Left kidney (tissue), 8 donors: ENCODE measurements at places on chromosomes 7 and 10. TPM values are rescaled to one million over a fixed set of nuclear protein-coding genes. Genes with fewer than 3 reads are reported as not detected.

Gene SMC3
- 109 TPM for polyA plus RNA-seq

Gene ZNF248
- polyA plus RNA-seq = 47.3 TPM

Gene JCAD
- 29.7 TPM for polyA plus RNA-seq

Gene WNT8B
- 0.85 TPM for polyA plus RNA-seq

Gene PIK3CG
- 2.7 TPM for polyA plus RNA-seq

Gene H2BK1
- not detected for polyA plus RNA-seq

Gene DGKI
- 1.6 TPM for polyA plus RNA-seq

Gene RHOBTB1
- polyA plus RNA-seq = 99.3 TPM

Gene TMEM168
- polyA plus RNA-seq = 62.4 TPM

Gene CNPY1
- polyA plus RNA-seq = not detected

Gene POLL
- polyA plus RNA-seq = 39.9 TPM

Gene GPR15LG
- 0.52 TPM for polyA plus RNA-seq

Gene ODAD2
- 1.5 TPM for polyA plus RNA-seq

Gene PTF1A
- polyA plus RNA-seq = not detected

Gene DOCK1
- 70.0 TPM for polyA plus RNA-seq

Gene ENTPD1
- polyA plus RNA-seq = 23.1 TPM

Gene FAM25C
- polyA plus RNA-seq = not detected

Gene CYP3A7
- 1.2 TPM for polyA plus RNA-seq

Gene ZNF503
- polyA plus RNA-seq = 45.2 TPM

Gene NUDT5
- polyA plus RNA-seq = 93.3 TPM

Gene SRRM3
- polyA plus RNA-seq = 2.1 TPM

Gene GPER1
- polyA plus RNA-seq = 5.5 TPM

Gene ZNF398
- polyA plus RNA-seq = 15.6 TPM

Gene TFR2
- 0.93 TPM for polyA plus RNA-seq

Gene MAGI2
- polyA plus RNA-seq = 37.2 TPM

Gene PSD
- polyA plus RNA-seq = 9.3 TPM

Gene UNCX
- polyA plus RNA-seq = 8.5 TPM

Gene NUB1
- polyA plus RNA-seq = 100.0 TPM

Gene BMPER
- 22.7 TPM for polyA plus RNA-seq

Gene DNAH11
- polyA plus RNA-seq = 3.3 TPM

Gene HOXA3
- polyA plus RNA-seq = 47.9 TPM

Gene KLF14
- 0.76 TPM for polyA plus RNA-seq

Gene MKRN1
- polyA plus RNA-seq = 128 TPM

Gene PDE1C
- polyA plus RNA-seq = 4.6 TPM

Gene NEUROG3
- not detected for polyA plus RNA-seq

Gene HECW1
- 9.4 TPM for polyA plus RNA-seq
